ENCODE measurements at places on chromosomes 7 and 10.

GRCh38 chr7:37853468-37853867, 5.1 kb downstream of the NME8 start:
- DNase-seq, result no peak

GRCh38 chr7:135207406-135208101, 3.8 kb downstream of the WDR91 start:
- no peak for DNase-seq

- no peak for DNase-seq
Measured at GRCh38 chr7:35549781-35550180, 145.2 kb downstream of the HERPUD2 start.

DNA sequence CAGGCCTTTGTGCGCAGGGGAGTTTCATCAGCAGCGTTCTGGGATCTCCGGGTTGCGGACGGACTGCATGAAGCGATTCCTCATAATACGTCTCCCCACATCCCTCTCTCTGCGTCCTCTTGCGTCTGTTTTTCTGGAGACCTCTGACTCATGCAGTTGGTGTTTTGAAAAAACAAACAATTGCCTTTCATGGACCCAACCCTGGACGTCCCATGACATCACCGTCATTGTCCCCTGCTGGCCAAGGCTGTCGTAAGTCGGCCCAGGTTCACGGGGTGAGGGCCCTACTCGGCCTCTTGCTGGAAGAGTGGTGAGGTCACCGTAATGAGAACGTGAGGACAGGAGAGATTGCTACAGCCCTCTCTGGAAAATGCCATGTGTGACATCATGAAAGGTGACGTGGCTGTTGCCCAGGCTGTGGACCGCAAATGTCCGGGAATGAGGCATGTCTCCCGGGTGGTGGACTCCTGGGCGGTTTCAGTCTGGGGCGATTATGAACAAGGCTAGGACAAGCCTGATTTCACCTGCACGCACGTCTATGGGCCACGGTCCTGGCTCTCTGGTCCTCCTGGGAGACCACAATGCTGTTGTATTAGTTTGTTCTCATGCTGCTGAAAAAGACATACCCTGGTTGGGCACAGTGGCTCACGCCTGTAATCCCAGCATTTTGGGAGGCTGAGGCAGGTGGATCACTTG, 9.8 kb upstream of the MAFK start:
- DNase-seq, result no peak

GRCh38 chr7:74325210-74325565, 36.0 kb downstream of the CLIP2 start:
- DNase-seq, result no peak

- no peak for DNase-seq
Measured at GRCh38 chr7:20191391-20191869, 25.8 kb downstream of the MACC1 start.

DNA sequence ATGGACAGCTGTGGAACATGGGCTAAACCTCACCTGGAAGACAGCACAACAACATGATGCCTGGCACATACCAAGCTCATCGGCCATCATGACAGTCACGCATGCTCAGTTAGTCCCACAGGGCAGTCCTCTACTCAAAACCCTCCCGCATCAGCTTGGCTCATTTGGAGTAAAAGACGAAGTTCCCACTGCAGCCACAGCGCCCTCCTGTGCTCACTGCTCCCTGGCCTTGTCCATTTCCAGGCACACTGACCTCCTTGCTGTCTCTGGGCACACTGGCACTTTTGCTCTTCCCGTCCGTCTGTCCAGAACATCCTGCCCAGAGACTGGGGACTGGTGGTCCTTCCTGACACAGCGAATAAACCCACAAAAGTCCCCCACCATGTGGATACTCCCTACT, 66.2 kb downstream of the LARP4B start:
- no peak for DNase-seq

DNA sequence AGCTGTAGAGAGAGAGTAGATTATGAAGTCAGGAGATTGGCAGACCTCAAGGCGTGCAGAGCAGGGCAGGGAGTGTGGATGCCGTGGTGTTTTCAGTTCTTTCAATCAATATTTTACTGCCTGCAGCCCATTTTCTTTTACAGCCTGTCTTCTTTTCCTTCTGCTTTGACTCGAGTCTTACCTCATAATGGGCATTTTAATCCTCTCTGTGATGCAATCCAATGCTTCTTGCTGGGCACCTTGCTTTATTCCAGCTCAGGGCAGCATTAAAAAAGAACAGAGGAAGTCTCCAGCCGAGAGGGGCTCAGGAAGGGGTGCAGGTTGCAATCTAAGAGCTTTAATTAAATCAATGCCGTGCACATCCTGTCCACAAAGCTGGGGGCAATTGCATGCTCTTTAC, 839.0 kb downstream of the LRMDA start:
- DNase-seq, result no peak

DNA sequence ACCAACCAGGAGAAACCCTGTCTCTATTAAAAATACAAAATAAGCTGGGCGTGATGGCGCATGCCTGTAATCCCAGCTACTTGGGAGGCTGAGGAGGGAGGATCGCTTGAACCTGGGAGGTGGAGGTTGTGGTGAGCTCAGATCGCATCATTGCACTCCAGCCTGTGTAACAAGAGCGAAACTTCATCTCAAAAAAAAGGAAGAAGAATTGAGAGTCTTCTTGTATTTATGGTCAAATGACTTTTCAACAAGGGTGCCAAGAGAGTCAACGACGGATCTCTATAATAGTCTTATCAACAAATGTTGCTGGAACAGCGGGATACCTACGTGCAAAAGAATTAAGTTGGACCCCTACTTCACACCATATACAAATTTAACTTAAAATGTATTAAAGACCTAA, 21.6 kb upstream of the JAZF1 start:
- DNase-seq, result no peak

GRCh38 chr10:68224810-68225209, 7.1 kb downstream of the ATOH7 start:
- no peak for DNase-seq

- no peak for DNase-seq
Measured at GRCh38 chr10:94274142-94274787, 88.5 kb downstream of the NOC3L start.

GRCh38 chr7:47034180-47034579, 547.7 kb downstream of the TNS3 start:
- DNase-seq, result no peak

- DNase-seq, result no peak
Measured at GRCh38 chr7:70237831-70238575, 639.7 kb downstream of the AUTS2 start.

- peak; percentile 64 for DNase-seq
Measured at GRCh38 chr10:108801775-108802517, 1121.4 kb downstream of the XPNPEP1 start.

- DNase-seq, result no peak
Measured at GRCh38 chr10:50470345-50470744, 153.4 kb downstream of the SGMS1 start.
